ENCODE measurements at places on chromosomes 6 and 20. TPM values are rescaled to one million over a fixed set of nuclear protein-coding genes. Genes with fewer than 3 reads are reported as not detected.

DNA sequence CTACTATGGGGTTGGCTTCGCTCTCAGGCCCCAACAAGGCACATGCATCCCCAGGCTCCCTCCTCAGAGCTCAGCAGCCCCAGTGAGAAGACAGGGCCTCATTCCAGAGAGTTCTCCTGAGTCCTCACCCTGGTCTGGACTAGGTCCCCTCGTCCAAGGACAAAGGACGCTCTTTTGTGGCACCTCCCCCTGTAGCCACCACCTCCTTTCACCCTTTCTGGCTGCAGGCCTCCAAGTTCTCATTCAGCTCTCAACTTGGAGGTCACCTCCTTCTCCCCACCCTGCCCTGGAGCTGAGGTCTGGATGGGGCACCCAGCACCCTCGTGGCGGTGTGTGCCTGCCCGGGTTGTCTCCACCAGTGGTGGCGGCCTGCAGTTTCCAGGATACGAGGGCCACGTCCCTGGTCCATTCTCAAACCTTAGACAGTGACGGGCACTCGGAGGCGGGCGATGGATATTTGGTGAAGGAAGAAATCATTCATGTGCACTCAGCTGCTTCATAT, 2.5 kb downstream of the UNC93A start:
- DNase-seq = no peak
- no peak overlapping the region for H3K4me3 ChIP-seq
- H3K4me1 ChIP-seq = no peaks in the 10 kb centered on the region
- H3K27ac ChIP-seq = no peak overlapping the region
- no peaks in the 10 kb centered on the region for H3K36me3 ChIP-seq

DNA sequence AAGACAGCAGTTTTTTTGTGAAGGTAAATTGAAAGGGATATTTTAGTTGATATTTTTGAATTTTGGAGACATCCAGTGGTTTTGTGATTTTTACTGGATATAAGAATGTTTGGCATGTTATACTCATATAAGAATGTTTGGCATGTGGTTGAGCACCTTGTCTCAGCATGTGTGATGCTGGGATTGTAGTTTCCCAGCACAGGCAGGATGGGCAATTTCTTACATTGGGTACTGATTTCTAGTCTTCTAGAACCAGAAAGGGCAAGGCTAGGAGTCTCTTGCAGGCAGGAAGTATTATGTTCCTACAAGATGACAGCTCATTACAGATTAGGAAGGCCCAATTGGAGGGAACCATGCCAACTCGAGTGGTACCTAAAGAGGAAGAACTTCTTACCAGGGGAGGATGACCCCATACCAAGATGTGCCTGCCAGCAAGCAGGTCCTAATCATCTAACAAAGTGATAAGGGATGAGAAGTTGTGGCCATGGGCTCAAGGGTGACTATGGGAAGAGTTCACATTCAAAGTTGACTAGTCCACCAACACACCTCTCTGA, 377.8 kb downstream of the UTRN start:
- H3K4me1 ChIP-seq = peaks cover 8% of the 10 kb centered on the region
- no peaks in the 10 kb centered on the region for H3K27me3 ChIP-seq
- DNase-seq = no peak

DNA sequence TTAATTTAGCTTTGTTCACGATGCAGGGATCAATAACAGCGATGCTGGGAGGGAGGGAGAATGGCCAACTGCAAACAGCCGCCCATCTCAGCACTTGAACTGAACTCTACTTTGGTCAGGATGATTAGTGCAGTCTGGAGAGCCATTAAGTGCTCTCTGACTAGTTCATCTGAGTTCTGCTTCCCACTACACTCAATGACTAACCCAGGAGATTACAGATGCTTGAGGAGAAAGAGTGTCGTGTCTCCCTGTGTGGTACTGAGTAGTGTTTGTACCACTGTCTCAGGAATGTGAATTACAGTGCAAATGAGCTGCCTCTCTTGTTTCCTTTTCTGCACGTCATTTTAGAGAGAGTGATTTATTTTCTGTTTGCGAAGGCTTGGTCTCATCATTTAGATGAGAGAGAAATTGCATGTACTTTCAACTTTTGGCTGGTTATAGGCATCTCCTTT, 23.5 kb downstream of the CARMIL1 start:
- no peaks in the 10 kb centered on the region for H3K36me3 ChIP-seq
- H3K27me3 ChIP-seq = no peaks in the 10 kb centered on the region
- H3K27ac ChIP-seq = no peak overlapping the region
- DNase-seq = no peak
- no peak overlapping the region for H3K4me3 ChIP-seq
- no peaks in the 10 kb centered on the region for H3K4me1 ChIP-seq

GRCh38 chr6:140636271-140636907, 1261.9 kb upstream of the CITED2 start:
- no peak overlapping the region for H3K4me3 ChIP-seq
- H3K27me3 ChIP-seq = no peaks in the 10 kb centered on the region
- no peak for DNase-seq
- H3K36me3 ChIP-seq = no peaks in the 10 kb centered on the region
- H3K27ac ChIP-seq = no peak overlapping the region

DNA sequence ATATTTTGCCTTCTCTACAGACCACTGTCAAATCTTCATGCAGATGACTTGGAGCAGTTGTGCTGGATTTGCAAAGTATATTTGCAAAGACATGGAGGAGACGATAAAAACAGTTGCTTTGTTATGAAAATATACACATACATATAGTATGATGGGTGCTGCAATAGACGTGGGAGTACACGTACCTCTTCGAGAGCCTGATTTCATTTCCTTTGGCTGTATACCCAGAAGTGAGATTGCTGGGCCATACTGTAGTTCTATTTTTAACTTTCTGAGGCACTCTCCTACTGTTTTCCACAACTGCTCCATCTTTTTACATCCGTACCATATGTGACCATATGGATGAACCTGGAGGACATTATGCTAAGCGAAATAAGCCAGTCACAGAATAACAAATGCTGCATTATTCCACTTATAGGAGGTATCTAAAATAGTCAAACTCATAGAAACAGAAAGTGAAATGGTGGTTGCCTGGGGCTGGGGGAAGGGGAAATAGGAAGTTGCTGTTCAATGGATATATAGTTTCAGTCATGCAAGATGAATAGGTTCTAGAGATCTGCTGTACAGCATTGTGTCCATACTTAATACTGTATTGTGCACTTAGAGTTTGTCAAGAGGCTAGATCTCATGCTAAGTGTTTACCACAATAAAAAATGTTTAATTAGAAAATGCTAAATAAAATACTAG, 223.8 kb downstream of the HAO1 start:
- DNase-seq = no peak
- no peaks in the 10 kb centered on the region for H3K27me3 ChIP-seq
- H3K4me1 ChIP-seq = no peaks in the 10 kb centered on the region
- no peak overlapping the region for H3K4me3 ChIP-seq
- no peaks in the 10 kb centered on the region for H3K36me3 ChIP-seq

GRCh38 chr20:38061109-38061508, 27.6 kb downstream of the RPRD1B start:
- DNase-seq = no peak
- peaks cover 46% of the 10 kb centered on the region for H3K36me3 ChIP-seq
- no peaks in the 10 kb centered on the region for H3K27me3 ChIP-seq
- H3K4me3 ChIP-seq = no peak overlapping the region
- H3K4me1 ChIP-seq = no peaks in the 10 kb centered on the region

GRCh38 chr6:56220078-56220477, 27.3 kb downstream of the COL21A1 start:
- DNase-seq = no peak
- no peak overlapping the region for H3K4me3 ChIP-seq
- H3K27me3 ChIP-seq = no peaks in the 10 kb centered on the region
- no peaks in the 10 kb centered on the region for H3K36me3 ChIP-seq
- H3K4me1 ChIP-seq = no peaks in the 10 kb centered on the region
- no peak overlapping the region for H3K27ac ChIP-seq

DNA sequence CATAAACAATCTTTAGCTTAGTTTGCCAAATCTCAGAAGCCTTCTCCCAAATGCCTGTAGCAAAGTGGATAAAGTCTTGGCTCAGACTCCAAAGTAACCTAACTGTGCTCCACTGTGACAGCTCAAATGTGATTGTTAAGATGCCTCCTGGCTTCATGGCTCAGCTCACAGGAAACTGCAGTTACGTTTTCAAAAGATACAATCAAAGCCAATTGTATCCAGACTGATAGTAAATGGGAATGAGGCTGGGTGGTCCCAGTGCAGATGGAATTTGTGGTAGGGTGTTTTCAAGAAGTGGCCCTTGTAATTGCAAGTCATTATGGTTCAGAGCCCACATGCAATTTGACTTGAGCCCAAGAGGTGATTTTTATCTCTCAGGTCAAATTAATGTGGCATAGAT, 151.2 kb upstream of the TAB2 start:
- H3K4me1 ChIP-seq = peaks cover 14% of the 10 kb centered on the region
- no peaks in the 10 kb centered on the region for H3K36me3 ChIP-seq
- no peak for DNase-seq
- H3K27ac ChIP-seq = no peak overlapping the region
- H3K27me3 ChIP-seq = no peaks in the 10 kb centered on the region
- H3K4me3 ChIP-seq = no peak overlapping the region

- no peaks in the 10 kb centered on the region for H3K36me3 ChIP-seq
- no peak overlapping the region for H3K27ac ChIP-seq
- H3K4me1 ChIP-seq = peaks cover under 1% of the 10 kb centered on the region
- H3K4me3 ChIP-seq = no peak overlapping the region
- no peaks in the 10 kb centered on the region for H3K27me3 ChIP-seq
- no peak for DNase-seq
Measured at GRCh38 chr6:19833947-19834346, 3.2 kb upstream of the ID4 start.

DNA sequence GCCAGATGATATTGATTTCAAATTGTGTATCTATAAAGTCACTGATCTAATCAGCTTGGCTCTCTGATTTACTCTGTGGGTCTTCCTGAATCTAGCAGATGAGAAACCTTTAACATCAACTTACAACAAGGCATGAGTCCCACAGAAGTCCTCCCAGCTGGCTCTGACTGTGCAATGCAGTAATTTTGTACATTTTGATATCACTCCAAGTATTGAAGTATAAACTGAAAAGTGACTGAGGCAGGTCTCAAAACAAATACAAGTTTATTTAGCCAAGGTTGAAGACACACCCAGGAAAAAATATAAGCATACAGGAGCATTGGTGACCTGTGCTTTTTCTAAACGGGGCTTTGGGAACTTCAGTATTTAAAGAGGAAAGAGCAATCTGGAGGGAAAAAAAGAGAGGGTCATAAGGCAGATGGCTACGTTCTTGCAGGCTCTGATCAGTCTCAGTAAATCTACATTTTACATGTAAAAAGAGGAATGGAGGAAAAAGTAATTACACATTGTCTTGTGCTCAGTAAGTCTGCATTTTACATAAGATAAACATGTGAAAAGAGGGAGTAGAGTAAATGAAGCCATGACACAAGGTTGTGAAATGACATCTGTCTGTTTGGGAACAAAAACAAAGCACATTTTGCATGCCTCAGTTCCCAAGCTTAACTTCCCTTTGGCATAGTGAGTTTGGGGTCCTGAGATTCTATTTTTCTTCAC, 59.5 kb downstream of the CRYBG1 start:
- no peaks in the 10 kb centered on the region for H3K36me3 ChIP-seq
- no peaks in the 10 kb centered on the region for H3K4me1 ChIP-seq
- no peak overlapping the region for H3K4me3 ChIP-seq
- H3K27ac ChIP-seq = no peak overlapping the region

DNA sequence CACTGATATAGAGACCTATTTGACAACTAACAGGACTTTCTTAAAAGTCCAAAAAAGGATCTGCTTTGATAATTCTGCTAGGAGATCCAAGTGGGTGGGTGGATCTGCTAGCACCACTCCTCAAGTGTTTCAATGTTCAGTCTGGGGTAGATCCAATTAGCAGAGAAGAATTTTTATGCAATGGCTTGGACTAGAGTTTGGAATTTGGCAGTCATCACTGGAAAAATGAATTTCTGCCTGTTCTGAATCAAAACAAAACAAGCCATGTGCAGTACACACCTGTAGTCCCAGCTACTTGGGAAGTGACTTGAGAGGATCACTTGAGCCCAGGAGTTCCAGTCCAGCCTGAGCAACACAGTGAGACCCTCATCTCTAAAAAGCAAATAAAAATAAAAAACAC, 12.6 kb upstream of the GNMT start:
- no peak overlapping the region for H3K4me3 ChIP-seq
- H3K27me3 ChIP-seq = no peaks in the 10 kb centered on the region
- DNase-seq = no peak
- H3K36me3 ChIP-seq = no peaks in the 10 kb centered on the region
- no peaks in the 10 kb centered on the region for H3K4me1 ChIP-seq

DNA sequence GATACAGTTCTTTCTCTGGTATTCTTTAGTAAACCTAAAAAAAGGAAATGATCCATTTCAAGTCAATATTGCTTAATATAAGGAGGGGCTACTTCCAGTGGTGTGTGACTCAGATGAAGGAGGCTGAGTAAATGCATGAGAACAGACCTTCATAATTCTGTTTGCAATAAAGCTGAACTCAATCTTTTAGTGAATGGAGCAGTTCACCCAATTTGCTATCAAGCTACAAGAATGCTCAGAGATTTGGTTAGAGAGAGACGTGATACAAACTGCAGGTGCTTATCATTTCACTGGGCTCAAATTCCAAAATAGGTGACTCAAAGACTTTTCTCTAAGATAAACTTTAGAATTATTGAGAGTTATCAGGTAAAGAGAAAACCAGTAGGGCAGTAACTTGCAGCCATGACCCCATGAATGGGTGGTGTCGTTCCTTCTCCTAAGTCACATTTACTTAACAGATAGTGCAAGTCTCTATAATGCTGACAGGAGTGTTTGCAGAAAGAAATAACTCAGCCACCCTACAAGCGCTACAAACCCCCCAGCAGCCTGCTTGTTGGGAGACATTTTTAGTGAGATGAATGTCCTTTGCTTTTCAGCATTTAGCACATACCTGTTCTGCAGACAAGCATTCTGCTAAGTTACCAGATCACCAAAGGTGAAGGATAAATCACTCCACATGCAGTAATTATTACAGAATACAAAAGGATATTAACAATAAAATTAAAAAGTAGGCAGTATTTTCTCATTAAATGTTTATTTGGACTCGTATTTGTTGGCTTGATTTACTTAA, 16.4 kb upstream of the BLOC1S5 start:
- H3K4me1 ChIP-seq = peaks cover 40% of the 10 kb centered on the region
- no peaks in the 10 kb centered on the region for H3K27me3 ChIP-seq
- no peak for DNase-seq
- H3K36me3 ChIP-seq = peaks cover 3% of the 10 kb centered on the region
- H3K27ac ChIP-seq = no peak overlapping the region

- no peak for DNase-seq
- no peaks in the 10 kb centered on the region for H3K4me1 ChIP-seq
- H3K27me3 ChIP-seq = peaks cover 4% of the 10 kb centered on the region
- H3K36me3 ChIP-seq = no peaks in the 10 kb centered on the region
- no peak overlapping the region for H3K4me3 ChIP-seq
Measured at GRCh38 chr6:15872241-15873103, 209.6 kb upstream of the DTNBP1 start.

GRCh38 chr6:54191461-54191860, 80.2 kb downstream of the MLIP start:
- DNase-seq = no peak
- H3K4me1 ChIP-seq = peaks cover 20% of the 10 kb centered on the region
- no peaks in the 10 kb centered on the region for H3K27me3 ChIP-seq
- H3K4me3 ChIP-seq = no peak overlapping the region

PROKR2 gene
- total RNA-seq = not detected

C6orf58 gene
- total RNA-seq = 0.20 TPM

SIRPB1 gene
- total RNA-seq = 1.9 TPM
